Tibial nerve (tissue), 4 donors: ENCODE measurements at places on chromosomes 12 and 14.
A peak's percentile ranks its signal among the peaks of the same experiment; 100 is the strongest.

GRCh38 chr14:60151715-60152114 lies 13.5 kb downstream of the DHRS7 start:
- DNase-seq: peak; percentile 55

GRCh38 chr14:48575772-48576171 lies 900.4 kb upstream of the MDGA2 start:
- no peak for DNase-seq

- DNase-seq: no peak
Measured at GRCh38 chr14:49863487-49864281, 11.1 kb upstream of the NEMF start.

DNA sequence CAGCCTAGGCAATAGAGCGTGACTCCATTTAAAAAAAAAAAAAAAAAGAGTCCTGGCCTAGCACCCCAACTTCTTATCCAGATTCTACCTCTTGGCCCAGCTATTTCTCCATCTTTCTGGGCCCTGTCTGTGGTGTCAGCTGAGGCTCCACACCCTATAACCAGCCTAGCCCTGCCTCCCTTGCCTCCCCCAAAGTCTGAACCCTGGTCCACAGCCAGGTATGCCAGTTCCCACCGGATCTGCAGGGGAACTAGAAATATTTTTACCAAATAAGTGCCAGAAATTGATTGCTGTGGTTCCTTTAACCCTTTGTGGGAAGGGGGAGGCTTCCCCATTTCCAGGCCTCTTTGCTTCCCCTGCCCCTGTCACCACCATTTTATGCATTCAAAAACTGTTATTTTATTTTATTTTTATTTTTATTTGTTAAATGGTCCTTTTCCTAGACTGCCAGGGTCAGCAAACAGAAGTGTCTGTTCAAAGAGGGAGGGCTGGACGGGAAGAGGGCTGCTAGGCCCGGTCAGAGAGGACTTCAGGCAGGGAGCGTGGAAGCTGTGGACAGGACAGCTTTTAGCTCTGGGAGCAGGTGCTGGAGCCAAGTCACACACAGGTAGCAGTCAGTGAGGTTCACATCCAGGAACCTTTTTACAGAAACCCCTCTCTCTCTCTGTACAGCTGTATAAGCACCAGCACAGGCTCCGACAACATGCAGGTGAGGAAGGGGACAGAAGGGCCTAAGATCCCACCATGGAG lies 23.2 kb downstream of the TTC9 start:
- no peak for DNase-seq

DNA sequence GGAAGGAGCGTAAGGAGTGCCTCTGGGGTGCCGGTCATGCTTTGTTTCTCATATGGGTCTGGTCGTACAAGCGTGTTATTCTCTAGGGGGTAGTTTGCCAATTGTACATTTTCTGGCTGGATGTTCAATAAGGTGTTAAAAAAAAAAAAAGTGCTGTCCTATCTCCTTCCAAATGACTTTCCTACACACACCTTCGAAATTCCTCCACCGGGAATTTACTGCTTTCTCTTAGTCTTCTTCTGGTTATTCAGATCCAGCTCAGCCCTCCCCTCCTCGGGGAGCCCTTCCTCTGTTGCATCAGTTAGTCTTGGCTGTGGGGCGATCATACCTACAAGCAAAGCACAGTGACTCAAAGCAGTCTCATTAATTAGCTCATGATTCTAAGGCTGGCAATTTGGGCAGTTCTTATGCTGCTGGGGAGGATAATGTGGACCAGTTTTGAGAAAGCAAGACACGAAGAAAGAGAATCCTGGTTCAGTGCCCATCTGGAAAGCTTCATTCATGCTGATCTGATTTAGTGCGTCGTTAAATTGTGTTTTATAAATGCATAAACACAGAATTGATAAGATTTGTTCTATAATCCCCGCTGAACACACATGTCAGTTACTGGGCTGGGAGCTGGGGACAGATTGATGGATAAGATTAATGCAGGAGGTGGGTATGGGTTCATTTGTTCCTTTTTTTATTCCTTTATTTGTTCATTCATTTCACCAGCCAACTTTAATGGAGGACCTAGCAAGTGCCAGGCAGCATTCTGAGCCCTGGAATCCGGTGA lies 9.2 kb upstream of the CLMN start:
- no peak for DNase-seq

DNA sequence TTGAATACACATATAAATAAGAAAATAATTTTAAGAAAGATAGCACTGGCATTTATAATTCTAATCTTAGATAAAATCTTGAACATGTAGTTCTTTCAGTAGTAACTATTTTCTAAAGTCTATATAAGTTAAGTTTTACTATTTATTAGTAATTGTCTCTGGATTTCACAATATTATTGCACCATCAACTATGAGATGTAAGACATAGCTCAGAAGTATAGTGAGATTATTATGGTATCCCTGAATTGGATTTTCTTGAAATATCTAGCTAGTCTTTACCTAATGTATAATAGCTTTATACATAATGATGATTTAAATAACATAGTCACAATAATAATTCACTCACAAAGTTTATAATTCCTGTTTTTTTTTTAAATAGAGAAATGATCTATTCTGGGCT lies 6.7 kb downstream of the CLEC12A start:
- DNase-seq: no peak

DNA sequence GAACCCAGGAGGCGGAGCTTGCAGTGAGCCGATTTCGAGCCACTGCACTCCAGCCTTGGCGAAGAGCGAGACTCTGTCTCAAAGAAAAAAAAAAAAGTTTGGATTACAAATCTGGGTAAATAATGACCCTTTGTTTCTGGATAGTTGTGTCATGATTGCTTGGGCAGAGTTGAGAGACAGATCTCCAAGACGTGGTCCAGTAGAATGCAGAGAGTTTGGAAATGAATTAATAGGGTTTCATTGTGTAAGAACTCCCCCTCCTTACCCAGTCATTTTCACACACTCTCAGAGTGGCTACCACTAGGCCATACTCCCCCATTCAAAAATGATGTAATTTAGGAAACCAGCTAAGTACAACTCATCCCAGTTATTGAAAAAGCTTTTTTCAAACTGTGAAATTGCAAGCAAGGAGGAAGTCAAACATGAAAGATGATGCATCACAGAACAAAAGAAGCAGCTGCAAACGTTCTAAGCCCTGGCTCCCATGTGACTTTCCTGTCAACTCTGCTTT lies 1331.9 kb downstream of the AACS start:
- DNase-seq: no peak

DNA sequence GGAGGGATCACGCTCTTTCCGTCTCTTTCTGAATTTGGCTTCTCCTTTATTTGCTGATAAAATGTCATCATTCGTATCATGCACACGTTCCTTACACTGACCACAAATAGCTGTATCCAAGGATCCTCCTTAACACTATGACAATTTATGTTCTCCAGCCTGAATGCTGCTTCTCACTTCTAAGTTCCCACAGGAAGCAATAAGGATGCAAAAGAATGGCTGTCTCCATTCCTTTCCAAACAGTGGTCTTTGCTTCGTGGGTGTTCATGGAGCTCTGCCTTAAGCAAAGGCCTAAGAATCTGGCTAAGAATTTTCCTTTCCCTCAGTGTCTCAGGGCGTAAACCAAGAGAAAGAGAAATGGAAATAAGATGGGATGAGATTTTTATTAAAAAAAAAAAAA lies 200.2 kb downstream of the ITPR2 start:
- no peak for DNase-seq

DNA sequence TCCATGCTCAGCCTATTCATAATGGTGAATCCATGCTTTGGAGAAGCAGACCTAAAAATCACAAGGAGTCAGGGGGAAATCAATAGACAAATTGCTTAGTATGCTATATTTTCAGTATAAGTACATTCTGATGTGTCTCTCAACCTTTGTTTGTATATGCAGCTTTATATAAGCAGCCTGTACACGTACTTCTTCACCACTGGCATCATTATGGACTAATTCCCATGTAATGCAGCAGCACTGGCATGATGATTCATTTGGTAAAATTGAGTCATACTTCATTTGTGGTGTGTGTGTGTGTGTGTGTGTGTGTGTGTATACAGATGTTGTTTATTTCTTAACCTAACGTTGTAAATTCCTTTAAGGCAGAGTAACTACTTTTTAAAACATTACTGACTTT lies 10.9 kb downstream of the DCP1B start:
- no peak for DNase-seq

DNA sequence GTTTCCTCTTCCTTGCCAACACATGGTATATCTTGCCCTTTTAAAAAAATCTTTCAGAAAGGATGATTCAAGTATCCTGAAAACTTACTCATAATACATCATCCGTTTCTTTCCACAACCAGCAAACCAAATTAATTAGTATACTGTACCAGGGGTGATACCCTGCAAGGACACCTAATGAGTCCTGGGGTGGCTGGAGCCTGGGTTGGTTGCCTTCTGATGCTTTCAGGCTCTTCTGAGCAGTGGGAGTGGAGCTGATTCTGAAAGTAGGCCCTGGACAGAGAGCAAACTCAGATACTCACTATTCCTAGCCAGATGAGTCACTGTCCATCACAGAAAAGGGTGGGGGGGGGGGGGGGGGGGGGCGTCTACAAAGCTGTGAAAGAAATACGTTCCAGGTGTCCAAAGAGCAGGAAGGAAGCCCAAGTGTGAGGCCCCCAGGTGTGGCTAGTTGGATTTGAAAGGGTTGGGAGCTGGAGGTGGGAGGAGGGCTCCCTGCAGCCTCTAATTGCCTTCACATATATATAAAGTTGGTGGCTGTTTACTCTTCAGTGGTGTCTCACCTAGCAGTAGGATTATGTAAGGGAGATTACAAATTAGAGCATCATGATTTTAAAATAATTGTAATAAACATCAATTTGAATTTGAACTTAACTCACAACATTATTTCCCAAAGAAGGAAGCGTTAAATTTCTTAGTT lies 36.5 kb downstream of the FBXO33 start:
- DNase-seq: no peak

GRCh38 chr12:9867531-9867930 lies 1.6 kb downstream of the CLEC2B start:
- no peak for DNase-seq

GRCh38 chr12:5493018-5493417 lies 61.1 kb downstream of the NTF3 start:
- no peak for DNase-seq

GRCh38 chr12:98319716-98320425 lies 195.5 kb upstream of the TMPO start:
- DNase-seq: no peak

DNA sequence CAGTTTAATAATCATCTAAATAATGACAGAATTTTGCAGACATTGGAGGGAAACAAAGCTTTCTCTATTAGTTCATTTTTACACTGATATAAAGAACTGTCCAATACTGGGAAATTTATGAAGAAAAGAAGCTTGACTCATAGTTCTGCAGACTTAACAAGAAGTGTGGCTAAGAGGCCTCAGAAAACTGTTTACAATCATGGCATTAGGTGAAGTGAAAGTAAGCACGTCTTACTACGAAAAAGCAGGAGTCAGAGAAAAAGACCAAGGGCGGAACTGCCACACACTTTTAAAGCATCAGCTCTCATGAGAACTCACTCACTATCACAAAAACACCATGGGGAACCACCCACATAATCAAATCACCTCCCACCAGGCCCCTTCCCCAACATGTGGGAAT lies 804.4 kb downstream of the FLRT2 start:
- DNase-seq: no peak

DNA sequence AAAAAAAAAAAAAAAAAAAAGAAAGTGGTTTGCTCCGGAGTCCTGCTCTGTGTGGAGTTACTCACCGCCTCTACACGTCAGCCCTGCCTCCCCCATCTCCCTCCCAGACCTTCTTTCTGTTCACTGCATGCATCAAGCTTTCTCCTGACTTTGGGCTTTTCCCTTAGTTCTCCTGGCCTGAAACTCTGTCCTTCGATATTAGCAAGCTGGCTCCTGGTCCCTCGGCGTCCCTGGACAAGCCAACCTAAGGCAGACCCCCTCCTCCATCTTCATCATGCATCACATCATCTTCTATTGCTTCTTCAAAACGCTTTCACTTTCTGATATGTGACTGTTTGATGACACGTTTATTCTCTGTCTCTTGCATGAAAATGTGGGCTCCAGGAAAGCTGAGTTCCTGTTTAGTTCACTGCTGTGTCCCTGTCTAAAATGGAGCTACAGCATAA lies 40.6 kb downstream of the SLC15A4 start:
- DNase-seq: no peak

DNA sequence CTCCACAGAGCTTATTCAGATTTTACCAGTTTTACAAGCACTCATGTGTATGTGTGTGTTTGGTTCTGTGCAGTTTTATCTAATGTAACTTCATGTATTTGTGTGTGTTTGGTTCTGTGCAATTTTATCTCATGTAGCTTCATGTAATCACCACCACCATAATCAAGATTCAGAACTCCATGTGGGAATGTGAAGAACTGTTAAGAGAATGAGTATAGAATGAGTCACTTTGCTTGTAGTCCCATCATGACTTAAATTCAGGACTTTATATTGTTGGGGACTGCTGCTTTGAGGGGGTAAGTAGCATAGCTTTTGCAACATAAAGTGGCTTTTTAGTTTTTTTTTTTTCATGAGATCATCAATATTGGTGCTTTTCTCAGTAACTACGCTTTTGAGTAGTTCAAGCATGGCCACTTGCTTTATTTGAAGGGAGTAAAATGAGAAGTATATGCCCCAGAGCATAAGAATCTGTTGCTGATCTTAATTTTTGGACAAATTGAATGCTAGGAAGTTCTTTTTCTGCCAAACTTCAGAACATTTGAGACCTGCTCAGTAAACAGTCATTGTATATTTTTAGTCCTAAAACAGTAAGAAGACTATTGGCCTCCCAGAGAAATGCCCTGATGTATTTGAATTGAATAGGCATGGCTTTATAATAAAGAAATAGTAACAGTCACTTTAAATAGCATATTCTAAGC lies 28.8 kb downstream of the PROX2 start:
- no peak for DNase-seq

DNA sequence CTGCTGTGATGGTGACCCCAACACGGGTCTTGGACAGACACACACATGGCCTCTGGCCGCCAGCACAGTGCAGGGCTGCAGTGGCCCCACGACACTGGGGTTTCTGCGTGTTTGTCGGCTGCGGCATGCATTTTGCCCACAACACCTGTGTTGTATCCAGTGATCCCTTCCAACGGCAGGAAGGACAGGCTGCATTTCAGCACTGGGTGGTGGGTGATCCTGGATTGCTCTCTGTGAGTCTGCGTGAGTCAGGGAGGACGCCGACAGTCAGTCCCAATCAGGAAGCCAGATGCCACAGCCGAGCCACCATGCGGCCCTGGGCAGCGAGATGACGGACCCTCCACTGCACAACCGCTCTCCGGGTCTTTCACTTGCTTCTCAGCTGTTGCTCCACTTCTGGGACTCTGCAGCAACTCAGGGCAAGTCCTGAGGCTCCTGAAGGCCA lies 20.6 kb downstream of the LRTM2 start:
- DNase-seq: no peak
